ENCODE measurements at places on chromosomes 1 and 21.

GRCh38 chr1:235108876-235109275, 19.8 kb downstream of the TOMM20 start:
- DNase-seq = no peak

DNA sequence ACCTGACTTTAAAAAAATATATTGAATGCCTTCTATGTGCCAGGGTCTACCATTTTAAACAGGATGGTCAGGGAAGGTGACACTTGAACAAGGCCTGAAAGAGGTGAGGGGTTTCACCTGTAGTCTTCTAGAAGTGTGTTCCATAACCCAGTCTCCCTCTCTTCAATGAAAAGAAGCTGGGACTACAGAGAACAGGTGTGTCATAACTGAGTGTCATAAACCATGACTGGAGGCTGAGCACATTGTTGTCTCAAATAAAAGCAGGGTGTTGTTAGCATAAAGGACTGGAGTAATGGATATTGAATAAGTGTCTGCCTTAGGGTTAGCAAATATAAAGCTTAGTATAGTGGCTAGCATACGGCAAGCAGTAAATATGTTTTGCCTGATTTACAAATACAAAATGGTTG, 65.4 kb downstream of the SYDE2 start:
- no peak for DNase-seq

DNA sequence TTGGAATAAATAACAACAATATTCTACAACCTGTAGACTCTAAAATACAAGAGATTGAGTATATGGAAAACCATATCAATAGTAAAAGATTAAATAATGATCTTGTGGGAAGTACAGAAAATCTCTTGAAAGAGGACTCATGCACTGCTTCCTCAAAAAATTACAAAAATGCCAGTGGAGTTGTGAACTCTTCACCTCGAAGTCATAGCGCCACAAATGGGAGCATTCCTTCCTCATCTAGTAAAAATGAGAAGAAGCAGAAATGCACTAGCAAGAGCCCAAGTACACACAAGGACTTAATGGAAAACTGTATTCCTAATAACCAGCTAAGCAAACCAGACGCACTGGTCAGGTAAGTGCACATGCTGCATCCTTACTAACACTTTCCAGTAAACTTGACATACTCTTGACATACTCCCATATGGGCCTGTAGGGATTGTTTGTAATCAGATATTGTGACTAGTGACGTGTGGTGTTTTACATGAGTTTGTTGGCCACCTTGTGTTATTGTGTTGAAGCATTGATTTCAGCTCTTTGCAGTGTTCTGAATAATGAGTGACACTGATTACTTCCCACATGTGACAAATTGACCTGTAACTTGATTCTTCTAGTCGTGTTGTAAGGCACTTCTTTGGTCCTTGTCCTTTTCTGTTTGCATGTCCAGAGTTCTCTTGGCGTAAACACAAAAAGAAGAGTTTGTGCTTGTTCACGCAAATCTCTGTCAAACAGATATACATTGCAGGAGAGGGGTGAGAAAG, 28.0 kb downstream of the MACO1 start:
- no peak for DNase-seq

GRCh38 chr1:27403065-27403726, 10.8 kb downstream of the GPR3 start:
- DNase-seq = no peak

- DNase-seq = no peak
Measured at GRCh38 chr1:150778409-150778808, 12.8 kb upstream of the CTSS start.

GRCh38 chr1:66168467-66168887, 365.5 kb upstream of the SGIP1 start:
- no peak for DNase-seq

GRCh38 chr1:223011505-223011856, 131.6 kb downstream of the TLR5 start:
- DNase-seq = no peak

DNA sequence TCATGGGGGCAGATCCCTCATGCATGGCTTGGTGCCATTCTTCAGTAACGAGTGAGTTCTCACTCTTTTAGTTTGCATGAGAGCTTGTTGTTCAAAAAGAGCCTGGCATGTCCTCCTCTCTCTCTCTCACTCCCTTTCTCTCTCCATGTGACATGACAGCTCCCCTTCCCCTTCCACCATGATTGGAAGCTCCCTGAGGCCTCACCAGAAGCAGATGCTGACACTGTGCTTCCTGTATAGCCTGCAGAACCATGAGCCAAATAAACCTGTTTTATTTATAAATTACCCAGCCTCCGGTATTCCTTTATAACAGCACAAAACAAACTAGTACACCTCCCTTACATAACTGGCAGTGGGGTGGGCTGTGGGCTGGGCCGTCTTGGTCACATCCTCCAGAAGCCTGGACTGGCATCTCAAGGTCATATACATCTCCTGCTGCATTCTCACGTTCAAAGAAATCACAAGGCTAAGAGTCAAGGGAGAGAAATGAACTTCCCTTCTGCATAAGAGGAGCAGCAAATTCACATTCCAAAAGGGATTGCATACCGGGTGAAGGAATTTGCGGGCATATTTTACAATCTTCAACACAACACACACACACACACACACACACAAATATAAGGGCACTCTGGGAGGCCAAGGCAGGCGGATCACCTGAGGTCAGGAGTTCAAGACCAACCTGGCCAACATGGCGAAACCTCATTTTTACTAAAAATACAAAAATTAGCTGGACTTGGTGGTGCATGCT, 2.3 kb upstream of the CCSAP start:
- DNase-seq = no peak

All from activated T-helper 1 cell treated with anti-CD3 and anti-CD28 coated beads, Interleukin-2, amount 50 U/mL, for 16 hours (primary cell).